Endothelial cell of umbilical vein (primary cell): ENCODE measurements at places on chromosomes 2 and 18.

GRCh38 chr2:149314687-149315086 lies 15.7 kb upstream of the LYPD6 start:
- DNase-seq: no peak

DNA sequence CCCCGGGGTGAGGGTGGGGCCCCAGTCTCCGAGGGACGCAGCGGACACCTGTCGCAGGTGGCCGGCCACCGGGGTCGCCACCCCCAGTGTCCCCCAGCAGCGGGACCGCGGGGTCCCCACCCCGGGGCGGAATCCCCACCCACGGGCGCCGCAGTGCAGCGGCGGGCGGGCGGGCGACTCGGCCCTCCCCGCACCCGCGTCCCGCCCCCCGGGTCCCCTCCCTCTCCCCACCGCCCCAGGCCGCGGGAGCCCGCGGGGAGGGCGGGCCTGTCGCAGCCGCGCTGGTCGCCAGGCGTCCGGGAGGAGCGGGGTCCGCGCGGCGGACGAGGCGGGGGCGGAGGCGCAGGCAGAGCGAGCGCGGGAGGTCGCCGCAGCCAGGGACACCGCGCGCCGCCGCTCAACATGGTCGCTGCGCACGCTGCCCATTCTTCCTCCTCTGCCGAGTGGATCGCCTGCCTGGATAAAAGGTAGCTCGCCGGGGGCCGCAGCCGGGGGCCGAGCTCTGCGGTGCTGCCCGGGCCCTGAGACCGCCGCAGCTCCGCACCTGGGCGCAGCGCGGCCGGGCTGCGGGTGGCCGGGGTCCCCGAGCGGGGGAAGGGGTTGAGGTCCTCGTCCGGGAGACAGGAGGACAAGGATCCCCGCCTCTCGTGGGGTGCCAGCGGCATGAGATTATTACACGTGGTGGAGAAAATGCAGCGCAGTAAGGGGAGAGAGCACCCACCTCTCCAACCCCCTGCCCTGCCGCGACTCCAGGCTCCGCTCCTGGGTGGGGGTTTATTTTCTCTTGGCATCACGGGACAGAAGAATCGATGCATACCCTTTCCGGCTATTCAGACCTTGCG lies at the start of gene RAPGEF4:
TSS of gene RAPGEF4 (plus strand) at position 264 of the 842 bp plus-strand sequence. CDS start at position 403, 139 bp downstream.
- no peak for DNase-seq

- no peak for DNase-seq
These were observed 9.7 kb upstream of the ATP6V1B1 start for GRCh38 chr2:70926042-70926441.

GRCh38 chr2:19226871-19227270 lies 131.6 kb downstream of the OSR1 start:
- DNase-seq: no peak

- DNase-seq: no peak
These were observed 77.2 kb downstream of the LTBP1 start for GRCh38 chr2:33023728-33024500.

- no peak for DNase-seq
These were observed 117.8 kb downstream of the ACKR3 start for GRCh38 chr2:236687296-236687965.

DNA sequence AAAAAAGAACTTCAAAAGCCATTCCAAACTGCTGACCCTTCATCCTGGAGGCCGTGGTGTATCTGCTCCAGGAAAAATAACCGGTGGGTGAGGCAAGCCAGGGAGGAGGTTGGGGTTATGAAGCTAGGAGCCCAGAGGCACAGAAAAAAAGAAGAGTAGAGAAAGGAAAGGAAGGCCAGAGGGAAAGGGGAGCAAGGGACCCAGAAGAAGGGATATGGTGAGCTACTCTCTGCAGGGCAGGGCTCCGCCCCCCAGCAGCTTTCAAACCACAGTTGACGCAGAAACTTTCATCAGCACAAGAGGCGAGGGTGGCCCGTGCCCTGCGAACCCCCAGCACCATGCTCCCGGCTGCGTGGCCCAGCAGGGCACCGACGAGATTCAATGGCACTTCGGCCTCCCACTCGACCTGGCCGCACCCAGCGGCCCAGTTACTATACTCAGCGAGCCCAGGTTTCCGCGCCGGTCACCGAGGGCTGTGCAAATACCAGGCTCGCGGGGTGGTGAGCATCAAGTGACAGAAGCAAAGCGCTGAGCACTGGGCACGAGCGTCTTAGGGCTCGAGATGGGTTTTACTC lies 665 bp downstream of the MCM6 start:
- peak; percentile 54 for DNase-seq

DNA sequence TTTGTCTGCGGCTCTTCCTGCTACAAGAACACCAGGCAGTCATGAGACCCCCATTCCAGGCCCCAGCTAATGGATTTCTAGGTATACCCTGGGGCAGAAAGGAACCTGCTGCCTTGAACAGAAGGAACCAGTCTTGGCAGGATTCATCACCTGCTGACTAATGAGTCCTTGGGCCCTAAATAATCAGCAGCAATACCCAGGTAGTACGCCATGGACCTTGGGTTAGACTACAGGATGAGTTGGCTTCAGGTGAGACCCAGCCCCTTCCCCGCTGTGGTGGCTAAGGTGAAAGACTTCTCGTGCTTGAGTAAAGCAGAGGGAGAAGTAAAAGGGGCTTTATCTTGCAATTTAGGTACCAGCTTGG lies 105.0 kb downstream of the SPIRE1 start:
- DNase-seq: no peak

DNA sequence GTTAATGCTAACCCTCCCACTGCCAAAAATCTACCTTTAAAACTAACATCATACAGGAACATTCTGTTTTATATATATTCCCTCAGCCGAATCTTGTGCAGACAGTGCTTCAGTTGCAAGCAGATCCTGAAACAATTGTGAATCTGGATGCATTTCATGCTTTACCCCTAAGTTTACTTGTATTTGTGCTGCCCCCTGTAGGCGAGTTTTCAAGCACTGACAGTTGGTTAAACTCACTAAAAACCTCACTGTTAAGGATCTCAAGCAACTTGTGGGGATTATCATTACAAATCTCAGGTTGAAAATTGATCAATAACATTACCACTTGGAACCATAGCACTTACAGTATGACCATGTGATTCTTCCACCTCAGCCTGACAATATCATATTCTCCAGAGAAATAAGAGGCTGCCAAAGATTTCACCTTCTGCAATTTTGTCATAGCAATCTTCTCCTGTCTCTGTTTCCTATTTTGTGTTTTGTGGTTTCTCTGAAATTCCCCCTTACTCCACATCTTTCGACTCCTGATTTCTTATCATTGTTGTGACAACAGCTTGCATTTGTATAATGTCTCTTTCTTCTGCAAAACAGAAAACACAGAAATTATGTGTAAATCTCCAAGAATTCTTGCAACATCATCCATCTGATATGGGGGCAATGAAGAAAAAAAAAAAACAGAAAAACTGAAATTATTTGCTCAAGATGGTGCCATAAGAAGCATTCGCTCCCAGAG lies 354.6 kb upstream of the SETBP1 start:
- DNase-seq: peak; percentile 72

DNA sequence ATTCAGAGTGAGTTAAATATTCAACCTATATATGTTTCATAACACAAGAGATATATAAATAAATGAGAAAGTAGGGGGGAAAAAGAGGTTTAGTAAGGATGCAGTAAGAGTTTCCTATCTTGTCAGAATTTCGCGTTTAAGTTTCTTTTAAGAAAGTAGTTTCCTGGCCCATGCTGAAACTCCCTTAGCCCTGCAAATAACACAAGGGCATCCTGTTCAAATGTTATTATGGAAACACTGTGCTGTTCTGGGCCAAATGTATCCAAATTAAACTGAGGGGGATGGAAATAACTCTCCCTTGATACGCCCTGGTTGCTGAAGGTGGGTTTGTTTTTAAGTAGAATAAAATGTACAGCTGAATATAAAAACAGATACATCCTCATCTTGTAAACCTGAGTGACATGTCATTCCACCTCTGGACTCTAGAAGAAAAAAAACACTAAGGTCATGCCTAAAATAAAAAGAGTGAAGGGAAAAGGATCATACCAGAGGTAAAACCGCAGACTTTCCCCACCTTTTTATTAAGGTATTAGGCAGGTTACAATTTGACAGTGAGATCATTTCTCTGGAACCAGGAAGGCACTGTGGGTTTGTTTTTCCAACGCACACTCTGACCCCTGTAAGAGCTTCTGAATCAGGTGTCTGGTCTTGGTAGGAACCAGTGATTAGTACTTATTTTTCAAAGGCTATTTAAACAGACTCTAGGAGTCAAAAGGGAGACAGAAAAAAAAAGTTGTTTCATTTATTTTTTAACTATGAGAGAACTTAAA lies 16.7 kb downstream of the BCL2 start:
- DNase-seq: no peak

DNA sequence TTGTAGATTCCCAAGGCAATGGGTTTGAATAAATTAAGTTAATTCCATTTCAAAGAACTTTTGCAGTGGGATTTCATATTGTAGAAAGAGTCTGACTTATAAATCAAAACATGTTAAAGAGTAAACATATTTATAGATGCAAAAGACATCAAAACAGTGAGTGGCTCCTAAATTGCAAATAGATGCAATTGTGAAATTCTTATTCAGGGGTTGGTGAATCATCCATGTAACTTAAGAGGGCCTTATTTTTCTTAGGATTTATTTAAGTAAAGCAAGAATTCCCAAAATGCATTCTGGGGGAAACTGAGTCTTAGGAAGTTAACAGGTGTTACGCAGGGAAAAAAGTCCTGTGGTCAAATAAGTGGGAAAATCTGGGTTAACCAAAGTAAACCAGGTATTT lies 11.3 kb downstream of the TANC1 start:
- DNase-seq: no peak

- DNase-seq: no peak
These were observed 439.3 kb upstream of the TRIB2 start for GRCh38 chr2:12277241-12278034.

GRCh38 chr2:173002751-173003541 lies 72.7 kb upstream of the MAP3K20 start:
- peak; percentile 54 for DNase-seq

DNA sequence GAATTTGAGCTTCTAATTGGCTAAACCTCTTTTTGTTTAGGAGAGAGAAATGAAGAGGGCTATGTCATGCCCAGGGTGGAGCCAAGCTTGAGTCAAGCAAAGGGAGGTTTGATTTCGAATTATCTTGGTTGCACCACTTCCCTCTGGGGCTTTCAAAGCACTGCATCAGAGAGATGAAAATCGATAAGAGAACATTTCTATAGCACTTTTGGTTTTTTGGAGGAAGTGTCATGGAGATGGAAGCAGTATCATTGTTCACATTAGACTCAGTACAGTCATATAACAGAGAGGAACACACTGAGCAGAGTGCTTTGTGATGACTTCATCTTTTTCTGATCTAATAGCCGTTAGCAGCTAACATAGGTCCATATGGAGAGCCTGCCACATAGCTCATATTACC lies 120.3 kb upstream of the UXS1 start:
- no peak for DNase-seq

DNA sequence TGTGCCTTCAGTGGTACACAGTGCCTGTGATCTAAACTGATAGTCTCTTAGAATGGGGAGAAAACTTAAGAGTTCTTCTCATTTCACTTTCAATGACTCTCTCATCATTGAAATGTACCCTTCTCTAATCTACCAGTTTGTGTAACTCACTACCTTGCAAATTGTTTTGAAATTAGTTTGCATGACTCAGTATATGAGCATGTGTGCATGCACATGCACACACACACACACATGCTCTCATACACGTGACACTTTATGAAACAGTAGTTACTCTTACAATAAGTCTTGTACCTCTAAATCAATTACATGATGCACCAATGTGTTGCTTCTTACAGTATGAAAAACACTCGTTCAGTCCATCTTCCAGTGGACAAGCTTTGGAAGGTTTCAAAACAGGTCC lies 10.6 kb downstream of the LYPD6B start:
- DNase-seq: no peak

DNA sequence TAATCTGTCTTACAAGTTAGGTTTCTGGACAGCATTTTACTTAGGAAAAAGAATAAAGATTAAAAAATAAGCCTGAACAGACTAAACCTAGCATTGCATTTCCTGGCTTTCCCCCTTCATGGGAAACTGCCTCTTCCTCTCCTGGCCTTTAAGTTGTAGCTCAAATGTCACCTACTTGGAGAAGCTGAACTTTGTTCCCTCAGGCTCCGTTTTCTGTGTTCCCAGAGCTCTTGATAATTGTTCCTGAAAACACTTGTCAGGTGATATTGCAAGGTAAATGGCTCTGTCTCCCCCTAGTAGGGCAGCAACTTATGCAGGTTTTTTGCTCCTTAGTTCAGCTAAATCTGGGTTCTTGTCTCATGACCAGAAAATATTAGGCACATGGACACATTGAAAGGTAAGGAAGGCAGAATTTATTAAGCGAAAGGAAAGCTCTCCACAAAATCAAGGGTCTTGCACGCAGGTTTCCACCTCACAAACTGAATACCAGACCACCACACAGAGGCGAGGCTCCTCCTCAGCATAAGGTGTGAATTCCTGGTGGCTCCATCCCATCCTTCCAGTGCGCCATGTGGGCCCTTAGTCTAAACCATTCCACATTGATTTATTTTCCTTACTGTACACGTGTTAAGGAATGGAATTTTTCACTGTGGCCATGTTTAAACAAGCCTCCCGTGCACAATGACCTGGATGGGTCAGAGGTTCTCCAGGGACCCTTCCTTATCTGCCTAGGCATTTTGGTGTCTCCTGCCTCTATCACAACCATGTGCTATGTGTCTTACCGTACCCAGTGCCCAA lies 229.3 kb downstream of the HNMT start:
- no peak for DNase-seq

DNA sequence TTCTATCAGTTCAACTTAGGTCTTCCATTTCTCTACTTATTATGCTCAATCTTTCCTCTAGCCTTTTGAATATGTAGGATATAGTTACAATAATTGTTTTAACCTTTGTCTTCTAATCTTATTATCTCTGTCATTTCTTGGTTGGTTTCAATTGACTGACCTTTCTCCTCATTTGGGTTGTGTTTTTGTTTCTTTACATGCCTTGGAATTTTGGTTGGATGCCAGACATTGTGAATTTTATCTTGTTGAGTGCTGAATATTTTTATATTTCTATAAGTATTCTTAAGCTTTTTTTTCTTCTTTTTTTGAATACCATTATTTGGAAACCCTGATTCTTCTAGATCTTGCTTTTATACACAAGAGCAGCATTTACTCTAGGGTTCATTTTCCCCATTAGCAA lies 30.7 kb upstream of the TMEM247 start:
- peak; percentile 63 for DNase-seq

DNA sequence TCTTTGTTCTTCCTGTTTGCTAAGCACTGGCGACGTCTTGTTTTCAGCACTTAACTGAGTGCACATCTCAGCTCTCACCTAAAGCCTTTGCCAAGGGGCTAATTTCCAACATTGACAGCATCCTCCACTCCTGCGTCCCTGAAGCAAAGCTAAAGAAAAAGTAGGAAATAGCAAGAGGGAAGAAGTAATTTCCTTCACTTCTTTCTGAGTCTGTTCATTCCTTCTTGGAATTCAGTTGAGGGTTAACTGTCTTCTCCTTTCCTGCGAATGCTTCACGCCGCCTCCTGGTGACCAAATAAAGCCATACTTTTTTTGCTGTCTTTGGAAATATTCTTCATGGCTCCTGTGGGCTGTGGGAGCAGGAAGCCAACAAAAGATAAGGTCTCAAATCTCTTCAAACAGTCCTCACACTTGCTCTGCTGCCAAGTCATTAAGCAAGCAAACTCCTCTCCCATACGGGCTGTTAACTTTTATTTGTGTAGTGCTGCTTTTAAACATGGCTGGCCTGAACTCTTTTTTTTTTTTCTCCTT lies 100.9 kb downstream of the DPP10 start:
- DNase-seq: no peak
